ENCODE measurements at places on chromosomes 6 and 20.

DNA sequence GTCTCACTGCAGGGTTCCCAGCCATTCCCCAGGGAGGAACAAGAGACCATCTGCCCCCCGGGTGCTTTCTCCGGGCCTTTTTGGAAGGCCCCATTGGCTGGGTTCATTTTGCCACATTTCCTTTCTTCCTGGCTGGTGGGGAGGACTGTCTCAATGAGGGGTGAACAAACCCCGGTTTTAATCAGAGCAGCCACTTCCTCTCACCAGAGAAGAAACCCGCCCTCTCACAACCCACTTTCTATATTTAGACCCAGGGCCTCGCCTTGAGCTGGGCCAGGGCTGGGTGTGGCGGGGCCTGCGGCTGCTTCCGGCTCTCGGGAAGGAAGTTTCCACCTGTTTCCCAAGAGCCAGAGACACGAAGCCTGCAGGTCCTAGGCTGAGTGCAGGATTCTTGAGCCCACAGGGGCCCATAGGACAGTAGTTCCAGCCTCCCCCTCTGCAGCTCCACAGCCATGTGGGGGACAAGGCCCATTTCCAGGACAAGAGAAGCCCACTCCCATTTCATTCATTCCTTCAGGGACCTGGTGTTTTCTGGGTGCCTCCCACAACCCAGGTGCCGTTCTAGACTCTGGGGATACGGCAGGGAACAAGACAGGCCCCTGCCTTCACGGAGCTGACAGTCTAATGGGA, 41.8 kb downstream of the RBM38 start:
- DNase-seq, result no peak

GRCh38 chr20:47038566-47039560, 144.2 kb downstream of the EYA2 start:
- no peak for DNase-seq

DNA sequence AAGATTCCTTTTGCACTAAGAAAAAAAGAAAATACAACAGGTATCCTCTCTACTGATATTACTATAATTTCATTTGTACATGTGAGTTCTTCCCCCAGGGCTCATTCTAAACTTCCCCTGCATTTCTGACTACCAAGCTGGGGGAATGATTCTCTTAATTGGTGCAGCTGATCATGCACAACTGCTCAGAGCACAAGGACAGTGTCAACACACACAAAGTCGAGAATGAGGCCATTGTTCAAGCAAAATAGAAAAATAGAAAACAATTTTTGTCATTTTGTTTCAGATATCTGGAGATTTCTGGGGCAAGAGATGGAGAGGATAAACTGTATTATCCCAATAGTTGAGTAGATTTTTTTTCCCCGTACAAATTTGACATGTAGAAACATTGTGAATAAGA, 236.3 kb downstream of the HAO1 start:
- DNase-seq, result no peak

- no peak for DNase-seq
Observed at GRCh38 chr20:34621383-34622367, 55.2 kb downstream of the PIGU start.

GRCh38 chr6:123962508-123962907, 158.8 kb downstream of the NKAIN2 start:
- no peak for DNase-seq

DNA sequence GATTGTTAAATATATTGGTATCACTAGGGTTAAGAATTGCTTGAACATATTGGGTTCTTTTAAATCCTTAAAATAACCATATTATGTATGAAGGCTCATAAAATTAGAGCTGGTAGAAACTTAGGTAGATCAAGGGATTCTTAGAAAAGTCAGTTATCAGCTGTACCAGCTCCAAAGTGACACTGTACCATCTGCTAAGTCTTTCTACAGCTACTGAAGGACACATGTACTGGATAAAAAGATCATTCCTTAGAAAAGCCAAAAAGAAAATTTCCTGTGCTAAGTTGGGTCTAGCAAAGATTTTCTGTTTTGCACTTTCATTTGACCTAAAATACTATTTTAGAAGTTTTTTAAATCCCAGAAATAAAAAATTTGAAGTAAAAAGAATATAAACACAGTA, 130.4 kb downstream of the CD164 start:
- no peak for DNase-seq
